ENCODE measurements at places on chromosomes 6 and 20.

DNA sequence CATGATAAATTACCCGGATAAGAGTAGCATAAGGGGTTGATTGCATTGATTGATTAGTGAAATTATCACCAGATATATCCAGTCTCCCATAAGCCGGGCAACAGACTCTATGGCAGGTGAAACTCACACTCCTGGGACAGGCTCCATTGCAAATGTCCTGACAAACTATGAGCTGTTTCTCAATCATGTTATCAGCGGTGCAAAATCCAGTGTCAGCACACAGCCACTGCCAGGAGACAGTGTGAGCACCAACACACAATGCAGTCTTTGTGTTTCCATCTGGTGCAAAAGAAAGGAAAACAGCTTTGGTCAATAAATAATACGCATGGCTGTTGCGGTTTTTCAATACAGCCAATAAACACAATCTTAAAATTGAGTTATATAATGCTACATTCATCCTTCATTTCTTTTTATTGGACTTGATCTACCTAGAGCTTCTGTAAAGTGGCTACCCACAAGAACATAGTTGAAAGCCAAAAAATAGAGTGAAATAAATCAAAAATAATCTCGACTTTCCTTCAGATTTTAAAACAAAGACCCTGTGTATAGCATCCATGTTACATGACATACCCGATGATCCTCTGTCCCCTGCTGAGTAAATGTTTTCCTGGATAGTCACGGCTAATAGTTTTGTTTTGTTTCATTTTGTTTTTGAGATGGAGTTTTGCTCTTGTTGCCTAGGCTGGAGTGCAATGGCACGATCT, 64.3 kb upstream of the AFDN start:
- no peak for DNase-seq

DNA sequence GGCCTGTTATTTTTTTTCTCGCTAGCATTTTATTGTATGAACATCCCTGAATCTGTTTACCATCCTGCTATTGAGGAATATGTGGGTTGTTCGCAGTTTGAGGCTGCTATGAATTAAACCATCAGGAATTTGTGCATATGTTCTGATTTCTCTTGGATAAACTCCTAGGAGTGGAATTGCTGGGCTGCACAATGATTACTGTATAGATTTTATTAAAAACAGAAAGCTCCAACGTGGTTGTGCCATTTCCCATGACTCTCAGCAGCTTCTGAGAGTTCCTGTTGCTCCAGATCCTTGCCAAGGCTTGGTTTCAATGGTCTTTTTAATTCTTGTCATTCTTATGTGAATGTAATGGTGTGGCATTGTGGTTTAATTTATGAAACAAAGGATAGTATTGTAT, 75.1 kb downstream of the EDN3 start:
- DNase-seq, result no peak

GRCh38 chr6:5153186-5153585, 68.0 kb downstream of the PPP1R3G start:
- no peak for DNase-seq

DNA sequence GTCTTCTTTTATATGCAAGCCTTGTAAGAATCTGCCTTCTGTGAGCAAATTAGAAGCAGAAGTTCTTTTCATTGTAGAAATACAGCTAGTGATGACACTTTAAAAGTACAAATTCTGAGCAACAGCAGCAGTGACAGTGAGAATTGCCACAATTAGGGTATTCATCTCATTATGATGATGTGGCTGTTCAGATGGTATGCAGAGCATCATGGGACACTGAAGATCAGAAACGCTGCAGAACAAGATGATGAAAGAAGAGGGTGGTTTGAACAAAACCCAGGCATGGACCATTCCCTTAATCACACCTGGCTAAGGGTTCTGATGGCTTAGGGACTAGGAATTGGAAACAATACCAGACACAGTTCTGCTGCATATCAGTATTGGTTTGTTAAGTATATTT, 312.7 kb upstream of the TBX18 start:
- no peak for DNase-seq

GRCh38 chr6:87670707-87671106, 31.3 kb downstream of the AKIRIN2 start:
- no peak for DNase-seq

- no peak for DNase-seq
Observed at GRCh38 chr20:58749098-58749769, 56.6 kb downstream of the NPEPL1 start.

- no peak for DNase-seq
Observed at GRCh38 chr6:11639376-11640235, 102.1 kb downstream of the TMEM170B start.

DNA sequence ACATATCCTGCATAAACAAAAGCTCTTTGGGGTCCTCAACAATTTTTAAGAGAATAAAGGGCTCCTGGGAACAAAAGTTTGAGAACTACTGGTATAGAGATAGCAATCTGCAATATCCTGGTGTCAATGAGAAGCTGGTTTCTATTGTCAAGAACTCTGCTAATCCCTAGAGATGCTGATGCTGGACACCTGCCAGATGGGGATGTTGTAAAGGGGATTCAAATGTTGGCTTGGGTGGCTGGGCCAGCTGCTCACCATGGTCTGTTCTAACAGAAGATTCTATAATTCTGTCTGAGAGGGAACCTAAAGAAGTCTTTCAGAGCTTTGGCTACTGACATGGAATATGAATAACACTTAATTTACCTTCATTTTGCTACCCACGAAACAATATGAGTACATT, 137.8 kb downstream of the BTBD9 start:
- no peak for DNase-seq

DNA sequence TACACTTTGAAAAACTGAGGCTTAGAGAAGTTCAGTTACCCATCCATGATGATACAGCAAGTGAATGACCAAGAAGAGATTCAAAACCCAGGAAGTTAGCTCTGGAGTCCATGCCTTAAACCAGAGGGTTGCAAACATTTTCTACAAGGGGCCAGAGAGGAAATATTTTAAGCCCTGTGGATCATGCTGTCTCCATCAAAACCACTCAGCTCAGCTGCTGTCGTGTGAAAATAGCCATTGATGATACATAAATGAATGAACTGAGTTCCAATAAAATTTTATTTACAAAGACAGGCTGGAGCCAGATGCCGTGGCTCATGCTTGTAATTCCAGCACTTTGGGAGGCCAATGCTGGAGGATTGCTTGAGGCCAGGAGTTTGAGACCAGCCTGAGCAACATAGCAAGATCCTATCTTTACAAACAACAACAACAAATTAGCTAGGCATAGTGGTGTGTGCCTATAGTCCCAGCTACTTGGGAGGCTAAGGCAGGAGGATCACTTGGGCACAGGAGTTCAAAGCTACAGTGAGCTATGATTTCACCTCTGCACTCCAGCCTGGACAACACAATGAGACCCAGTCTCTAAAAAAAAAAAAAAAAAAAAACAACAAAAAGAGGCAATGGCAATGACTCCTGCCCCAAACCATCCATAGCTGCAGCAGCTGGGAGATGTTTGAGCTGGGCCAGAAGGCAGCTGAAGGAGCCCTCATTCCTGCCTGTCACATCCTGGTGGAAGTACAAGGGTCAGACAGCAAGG, 44.1 kb upstream of the RIN2 start:
- DNase-seq, result no peak

GRCh38 chr6:94215552-94215951, 796.2 kb upstream of the EPHA7 start:
- no peak for DNase-seq

GRCh38 chr20:20611167-20611566, 101.3 kb downstream of the RALGAPA2 start:
- DNase-seq, result no peak

DNA sequence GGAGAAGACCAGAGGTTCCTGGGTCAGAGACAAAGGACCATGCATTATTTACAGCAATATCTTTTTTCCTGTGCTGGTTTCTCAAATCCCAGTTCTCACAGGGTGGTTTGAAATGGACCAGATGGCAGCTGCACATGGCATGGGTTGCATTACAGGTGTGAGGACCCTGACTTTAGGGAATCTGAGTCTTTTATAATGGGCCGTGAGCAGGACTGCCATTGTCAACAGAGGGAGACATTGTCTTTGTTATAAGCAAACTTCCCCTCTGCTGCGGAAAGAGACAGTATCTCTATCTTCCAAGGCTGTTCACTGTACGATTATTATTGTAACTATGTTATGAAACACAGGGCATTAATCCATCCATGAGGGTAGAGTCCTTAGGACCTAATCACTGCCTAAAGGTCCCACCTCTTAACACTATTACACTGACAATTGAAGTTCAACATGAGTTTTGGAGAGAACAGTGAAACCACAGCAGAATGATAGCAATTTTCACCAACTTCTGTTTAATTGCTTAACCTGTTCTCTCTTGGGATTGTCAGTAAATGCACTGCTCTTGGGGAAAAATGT, 156.1 kb upstream of the AGPAT4 start:
- no peak for DNase-seq
